ENCODE measurements at places on chromosomes 2 and 18.

DNA sequence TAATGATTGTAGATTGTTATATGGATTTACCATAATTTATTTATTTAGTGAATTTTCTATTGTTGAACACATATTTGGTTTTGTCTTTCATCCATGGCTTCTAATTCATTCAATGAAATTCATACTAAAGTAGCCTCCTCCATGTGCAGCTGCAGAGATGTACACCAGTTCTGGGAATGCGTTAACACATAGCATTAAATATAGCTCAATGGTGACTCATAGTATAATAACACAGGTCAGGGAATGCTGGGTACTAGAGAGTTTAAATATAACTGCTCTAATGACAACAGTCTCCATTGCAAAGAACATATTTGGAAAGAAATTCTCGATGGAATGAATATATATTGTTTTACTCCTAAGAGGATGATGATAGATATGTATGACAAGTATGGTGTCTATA, 1190.2 kb upstream of the NRXN1 start:
- DNase-seq, result no peak

DNA sequence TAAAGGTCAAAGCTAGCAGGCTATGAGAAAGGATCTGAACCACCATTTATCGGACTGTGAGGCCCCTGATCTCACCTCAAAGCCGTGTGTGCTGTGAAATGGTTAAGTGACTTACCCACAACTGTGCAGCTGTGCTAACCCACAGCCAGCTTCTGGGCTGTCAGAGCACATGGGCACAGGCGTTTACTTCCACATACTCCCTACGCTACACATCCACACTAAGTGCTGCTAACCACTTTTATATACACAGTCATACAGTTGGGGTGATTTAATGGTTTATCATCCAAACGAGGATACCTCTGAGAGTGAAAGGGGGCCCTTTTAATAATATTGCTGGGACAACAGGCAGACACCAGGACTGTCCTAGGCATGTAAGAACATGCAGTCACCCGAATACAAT, 37.3 kb downstream of the CYRIA start:
- no peak for DNase-seq

- DNase-seq, result no peak
These were observed 8.9 kb downstream of the INPP4A start for GRCh38 chr2:98453531-98453930.

DNA sequence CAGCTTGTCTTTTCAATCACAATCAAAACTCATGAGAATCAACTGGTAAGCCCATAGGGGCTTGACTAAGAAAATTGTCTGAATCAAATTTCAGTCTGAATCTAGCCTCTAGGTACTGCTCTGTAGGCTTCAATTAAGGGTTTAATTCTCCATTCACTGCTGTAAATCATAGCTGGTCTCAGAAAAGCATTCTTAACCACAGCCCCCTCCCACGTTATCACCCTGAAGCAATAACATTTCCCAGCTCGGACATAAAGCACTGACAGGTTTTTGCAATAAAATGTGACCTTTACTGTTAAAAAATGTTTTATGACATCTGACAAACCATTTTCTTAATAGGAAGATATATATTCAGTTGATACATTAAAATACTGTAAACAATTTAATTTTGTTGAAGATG, 55.0 kb downstream of the LRP1B start:
- no peak for DNase-seq

- DNase-seq, result peak; percentile 13
These were observed 46.9 kb upstream of the GREB1L start for GRCh38 chr18:21194871-21195771.

DNA sequence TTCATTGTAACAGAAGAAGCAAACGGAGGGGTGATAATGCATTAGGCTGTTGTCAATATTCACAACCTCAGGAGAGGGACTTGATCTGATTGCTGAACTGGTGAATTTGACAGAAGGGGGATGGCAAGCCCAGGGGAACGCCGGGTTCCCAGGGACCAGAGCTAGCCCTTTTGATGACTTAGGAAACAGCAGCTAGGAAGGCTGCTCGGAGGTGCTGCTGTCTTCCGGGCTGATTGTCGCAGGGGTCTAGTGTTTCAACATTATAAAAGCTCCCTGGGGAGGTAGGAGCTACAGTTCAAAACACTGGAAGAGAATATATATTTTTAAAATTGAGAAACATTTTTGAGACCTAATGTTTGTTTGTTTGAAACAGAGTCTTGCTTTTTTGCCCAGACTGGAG, 47.3 kb downstream of the CD8B2 start:
- DNase-seq, result no peak

GRCh38 chr2:79771493-79771892, 258.6 kb downstream of the CTNNA2 start:
- DNase-seq, result no peak

GRCh38 chr2:166404831-166405568, 29.3 kb upstream of the SCN9A start:
- no peak for DNase-seq

DNA sequence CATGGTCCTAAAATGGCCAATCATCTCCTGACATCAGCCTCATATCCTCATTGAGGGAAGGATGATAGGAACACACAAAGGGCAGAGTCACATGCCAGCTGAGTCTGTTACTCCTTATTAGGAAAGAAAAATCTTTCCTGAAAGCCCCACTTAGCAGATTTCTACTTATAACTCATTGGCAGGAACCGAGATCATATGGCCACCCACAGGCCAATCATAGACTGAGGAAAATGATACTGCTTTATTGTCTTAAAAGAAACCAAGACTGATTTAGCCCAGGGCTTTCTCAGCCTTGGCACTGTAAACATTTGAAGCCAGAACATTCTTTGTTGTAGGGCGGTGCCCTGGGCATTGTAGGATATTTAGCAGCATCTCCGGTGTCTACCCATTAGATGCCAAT, 18.7 kb downstream of the GKN2 start:
- DNase-seq, result no peak

DNA sequence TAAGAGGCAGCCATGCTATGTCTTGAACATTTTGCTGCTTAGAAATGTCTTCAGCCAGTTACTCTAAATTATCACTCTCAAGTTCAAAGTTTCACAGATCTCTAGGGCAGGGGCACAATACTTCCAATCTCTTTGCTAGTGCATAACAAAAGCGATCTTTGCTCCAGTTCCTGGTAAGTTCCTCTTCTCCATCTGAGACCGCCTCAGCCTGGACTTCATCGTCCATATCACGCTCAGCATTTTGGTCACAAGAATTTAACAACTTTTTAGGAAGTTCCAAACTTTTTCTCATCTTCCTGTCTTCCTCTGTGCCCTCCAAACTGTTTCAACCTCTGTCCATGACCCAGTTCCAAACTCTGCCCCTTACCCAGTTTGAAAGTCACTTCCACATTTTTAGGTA, 8.8 kb upstream of the SLC35F5 start:
- DNase-seq, result no peak

DNA sequence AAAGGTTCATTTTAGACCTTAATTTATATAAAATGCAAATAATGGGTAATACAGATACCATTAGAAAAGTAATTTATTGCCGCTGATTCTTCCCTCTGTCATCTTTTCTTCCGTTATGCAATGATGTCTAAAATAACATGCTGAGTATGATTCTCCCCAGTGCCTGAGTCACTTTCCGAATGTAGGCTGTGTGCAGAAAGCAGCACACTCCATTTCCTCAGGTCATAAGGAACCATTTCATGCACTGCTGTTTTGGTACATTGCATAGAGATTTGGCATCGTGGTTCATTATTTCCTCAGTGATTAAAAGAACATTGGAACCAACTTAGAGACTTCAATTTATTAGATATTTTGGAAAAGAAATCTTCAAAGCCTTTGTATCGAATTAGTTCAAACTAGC, 173.5 kb downstream of the CDH2 start:
- DNase-seq, result no peak

DNA sequence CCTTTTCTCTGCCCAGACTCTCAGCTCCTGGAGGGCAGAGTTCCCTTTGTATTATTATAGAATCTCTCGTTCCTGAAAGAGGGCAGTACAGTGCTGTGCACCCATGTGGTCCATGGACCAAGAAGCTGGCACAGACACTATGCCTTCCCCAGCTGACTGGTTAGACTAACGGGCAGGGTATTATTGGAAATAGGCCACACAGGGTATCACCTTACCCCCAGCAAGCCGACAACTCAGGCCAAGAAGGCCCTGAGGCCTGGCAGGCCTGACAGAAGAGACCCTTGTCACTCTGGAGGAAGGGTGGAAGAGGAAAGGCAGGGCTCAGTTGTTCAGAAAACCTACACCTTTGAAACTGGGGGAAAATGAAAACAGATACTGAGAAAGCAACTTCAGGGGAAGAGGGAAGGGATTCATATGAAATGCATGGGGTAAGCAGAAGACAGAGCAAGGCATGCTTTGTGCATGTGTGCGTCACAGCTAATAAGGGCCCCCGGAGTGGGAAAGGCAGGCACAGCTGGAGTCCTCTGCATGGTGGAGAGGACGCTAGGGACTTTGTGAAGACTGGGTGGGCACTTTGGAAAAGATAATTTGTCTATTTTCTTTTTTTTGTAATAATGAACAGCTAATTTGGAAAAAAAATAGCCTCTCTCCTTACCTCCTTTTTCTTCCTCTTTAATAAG, 476.8 kb upstream of the CELF4 start:
- no peak for DNase-seq

GRCh38 chr2:241733391-241734207, 831 bp upstream of the D2HGDH start:
- DNase-seq, result no peak

- DNase-seq, result no peak
These were observed at the start of gene TLX2 for GRCh38 chr2:74514368-74515270. Gene TLX2, plus strand, starts transcription at chr2:74514450. Its CDS starts 357 bp downstream, at chr2:74514807.

GRCh38 chr2:30626397-30626796, 179.4 kb downstream of the LCLAT1 start:
- no peak for DNase-seq

DNA sequence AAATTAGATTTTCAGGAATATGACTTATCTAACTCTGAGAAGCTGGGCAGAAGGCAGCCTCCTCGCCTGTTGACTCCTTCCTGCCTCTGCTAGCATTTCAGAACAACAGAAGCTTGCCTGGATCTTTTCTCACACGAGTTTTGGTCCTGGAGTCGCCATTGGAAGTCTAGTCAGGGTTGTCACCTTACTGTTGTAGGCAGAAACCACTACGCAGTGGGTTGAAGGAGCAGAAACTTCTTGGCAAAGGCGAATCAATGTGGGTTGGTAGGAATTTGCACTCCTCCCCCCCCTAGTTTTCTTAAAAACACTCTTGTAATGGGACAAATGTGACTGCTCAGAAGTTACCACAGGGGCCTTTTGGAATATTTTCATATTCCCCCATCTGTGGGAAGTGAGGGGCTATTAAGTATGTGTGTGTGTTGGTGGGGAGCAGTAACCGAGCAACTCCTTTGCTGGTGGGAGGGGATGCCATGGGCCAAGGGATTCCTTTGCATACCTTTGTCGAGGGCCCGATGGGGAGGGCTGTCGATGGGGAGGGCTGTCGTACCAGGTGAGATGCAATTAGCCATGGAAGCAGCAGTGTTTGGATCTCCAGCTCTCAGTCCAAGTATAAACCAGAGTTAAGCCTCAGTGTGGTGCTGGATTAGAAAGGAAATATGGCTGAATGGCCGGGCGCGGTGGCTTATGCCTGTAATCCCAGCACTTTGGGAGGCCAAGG, 117.4 kb downstream of the FMNL2 start:
- no peak for DNase-seq

DNA sequence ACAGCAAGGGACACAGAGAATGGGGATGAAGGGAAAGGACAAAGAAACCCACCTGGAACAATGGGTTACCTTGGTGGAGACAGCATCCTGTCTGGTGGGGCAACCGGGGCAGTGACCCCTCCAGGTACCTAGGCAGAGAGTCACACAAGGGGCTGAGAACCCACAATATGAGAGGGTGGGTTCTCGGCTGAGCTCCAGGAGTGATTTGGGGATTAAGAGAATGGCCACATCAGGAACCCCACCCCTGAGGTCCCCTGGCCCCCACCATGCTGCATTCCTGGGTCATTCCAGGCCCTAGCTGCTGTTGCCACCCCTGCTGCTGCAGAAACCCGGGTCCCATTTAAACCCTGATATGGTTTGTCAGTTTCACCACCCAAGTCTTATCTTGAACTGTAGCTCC, 172.3 kb downstream of the RTP5 start:
- DNase-seq, result no peak

- no peak for DNase-seq
These were observed 568 bp downstream of the RAB31 start for GRCh38 chr18:9708434-9709303.

DNA sequence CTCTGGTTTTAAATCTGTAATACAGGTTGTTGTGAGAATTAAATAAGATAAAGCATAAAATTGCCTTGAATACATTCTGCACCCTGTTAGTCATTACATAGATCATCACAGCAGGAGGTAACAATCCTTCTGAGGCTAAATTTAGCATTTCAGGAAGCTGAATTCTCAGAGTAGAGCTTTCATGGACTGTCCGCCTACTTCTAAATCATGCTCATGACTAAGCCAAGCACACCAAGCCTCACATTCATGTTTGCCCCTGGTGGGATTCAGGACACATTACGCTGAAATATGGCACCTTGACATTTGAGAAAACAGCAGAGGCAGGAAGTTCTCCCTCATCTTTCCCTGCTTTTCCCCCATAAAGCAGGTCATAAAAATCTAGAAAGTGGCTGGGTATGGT, 16.6 kb upstream of the PIK3C3 start:
- DNase-seq, result peak; percentile 82

DNA sequence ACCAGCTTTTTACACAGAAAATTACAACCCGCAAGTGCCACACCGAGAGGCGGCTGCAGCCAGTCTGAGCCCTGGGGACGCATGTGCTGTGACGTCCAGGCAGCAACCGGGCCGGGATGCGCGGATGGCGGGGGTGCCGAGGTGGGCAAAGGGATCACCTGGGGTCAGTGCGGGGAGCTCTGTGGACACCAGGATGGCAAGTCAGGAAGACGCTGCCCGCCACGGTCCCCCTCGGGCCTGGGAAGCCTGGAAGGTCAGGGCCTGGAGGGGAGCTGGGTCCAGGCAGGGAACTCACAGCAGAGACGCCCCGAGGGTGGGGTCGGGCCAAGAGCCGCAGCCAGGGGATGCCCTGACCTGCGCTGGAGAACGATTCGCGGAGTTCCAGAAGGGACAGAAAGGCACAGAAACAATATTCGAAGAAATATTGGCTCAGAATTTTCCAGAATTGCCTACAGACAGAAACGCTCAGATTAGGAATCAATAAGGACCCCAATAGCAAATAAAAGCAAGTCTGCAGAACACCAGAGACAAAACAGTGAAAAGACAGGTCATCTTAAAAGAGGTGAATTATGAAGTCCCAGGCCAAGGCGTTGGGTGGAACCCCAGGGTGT, 11.7 kb upstream of the KIF1A start:
- DNase-seq, result no peak

- DNase-seq, result peak; percentile 71
These were observed 117.7 kb downstream of the SATB2 start for GRCh38 chr2:199339891-199340605.

GRCh38 chr2:216195565-216196029, 86.4 kb downstream of the XRCC5 start:
- DNase-seq, result peak; percentile 61
